NCI-H2171 (cell line): ENCODE measurements at places on chromosomes 12 and 14.

GRCh38 chr14:23284654-23285529 lies 1.0 kb downstream of the HOMEZ start:
- no peak for DNase-seq

GRCh38 chr14:71703477-71703876 lies 228.8 kb upstream of the RGS6 start:
- DNase-seq: peak; percentile 83

GRCh38 chr14:54256156-54256555 lies 140.7 kb upstream of the CDKN3 start:
- DNase-seq: no peak

GRCh38 chr14:77124345-77125280 lies 17.0 kb downstream of the ZDHHC22 start:
- DNase-seq: no peak

GRCh38 chr12:22797701-22798100 lies 172.7 kb downstream of the ETNK1 start:
- DNase-seq: no peak

GRCh38 chr14:94398182-94398479 lies 9.7 kb upstream of the SERPINA1 start:
- DNase-seq: no peak

DNA sequence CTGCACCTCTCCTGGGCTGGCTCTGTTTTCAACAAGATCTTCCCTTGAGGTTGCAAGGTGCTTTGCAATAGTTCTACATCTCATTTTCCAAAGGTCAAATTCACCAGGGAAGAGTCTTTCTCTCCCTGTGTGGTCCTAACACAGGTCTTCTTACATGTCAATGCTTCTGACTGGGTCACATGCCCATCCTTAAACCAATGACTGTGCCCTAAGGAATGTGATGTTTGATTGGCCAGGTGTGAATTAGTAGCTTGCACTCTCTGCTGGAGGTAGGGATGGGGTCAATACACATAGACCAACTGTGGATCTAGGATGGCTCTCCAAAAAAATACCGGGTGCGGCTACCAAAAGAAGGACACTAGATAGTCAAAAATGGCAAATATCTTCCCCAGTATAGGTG lies 19.9 kb upstream of the KCNK10 start:
- no peak for DNase-seq

- no peak for DNase-seq
These were observed 99.9 kb downstream of the PPM1H start for GRCh38 chr12:62834971-62835547.

GRCh38 chr14:73953731-73954130 lies 3.6 kb downstream of the COQ6 start:
- no peak for DNase-seq

- peak; percentile 88 for DNase-seq
These were observed 77.4 kb downstream of the SCARB1 start for GRCh38 chr12:124786061-124786964.

DNA sequence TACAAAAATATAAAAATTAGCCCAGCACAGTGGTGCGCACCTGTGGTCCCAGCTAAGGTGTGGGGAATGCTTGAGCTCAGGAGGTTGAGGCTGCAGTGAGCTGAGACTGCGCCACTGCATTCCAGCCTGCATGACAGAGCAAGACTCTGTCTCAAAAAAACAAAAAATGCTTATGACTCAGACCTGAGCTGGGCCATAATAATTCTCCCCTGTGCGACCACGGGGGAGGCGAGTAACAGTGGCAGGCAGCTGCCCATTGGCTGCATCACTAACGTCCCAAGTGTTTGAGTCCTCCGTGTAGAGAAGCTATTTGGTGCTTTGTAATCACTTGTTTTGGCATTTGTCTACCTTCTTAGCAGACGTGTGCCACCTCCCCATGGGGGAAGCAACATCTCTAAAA lies 24.9 kb downstream of the PSMC1 start:
- DNase-seq: no peak

GRCh38 chr12:63941879-63942278 lies 97.4 kb downstream of the SRGAP1 start:
- no peak for DNase-seq

- DNase-seq: no peak
These were observed 77.5 kb downstream of the TTC8 start for GRCh38 chr14:88901991-88902390.

DNA sequence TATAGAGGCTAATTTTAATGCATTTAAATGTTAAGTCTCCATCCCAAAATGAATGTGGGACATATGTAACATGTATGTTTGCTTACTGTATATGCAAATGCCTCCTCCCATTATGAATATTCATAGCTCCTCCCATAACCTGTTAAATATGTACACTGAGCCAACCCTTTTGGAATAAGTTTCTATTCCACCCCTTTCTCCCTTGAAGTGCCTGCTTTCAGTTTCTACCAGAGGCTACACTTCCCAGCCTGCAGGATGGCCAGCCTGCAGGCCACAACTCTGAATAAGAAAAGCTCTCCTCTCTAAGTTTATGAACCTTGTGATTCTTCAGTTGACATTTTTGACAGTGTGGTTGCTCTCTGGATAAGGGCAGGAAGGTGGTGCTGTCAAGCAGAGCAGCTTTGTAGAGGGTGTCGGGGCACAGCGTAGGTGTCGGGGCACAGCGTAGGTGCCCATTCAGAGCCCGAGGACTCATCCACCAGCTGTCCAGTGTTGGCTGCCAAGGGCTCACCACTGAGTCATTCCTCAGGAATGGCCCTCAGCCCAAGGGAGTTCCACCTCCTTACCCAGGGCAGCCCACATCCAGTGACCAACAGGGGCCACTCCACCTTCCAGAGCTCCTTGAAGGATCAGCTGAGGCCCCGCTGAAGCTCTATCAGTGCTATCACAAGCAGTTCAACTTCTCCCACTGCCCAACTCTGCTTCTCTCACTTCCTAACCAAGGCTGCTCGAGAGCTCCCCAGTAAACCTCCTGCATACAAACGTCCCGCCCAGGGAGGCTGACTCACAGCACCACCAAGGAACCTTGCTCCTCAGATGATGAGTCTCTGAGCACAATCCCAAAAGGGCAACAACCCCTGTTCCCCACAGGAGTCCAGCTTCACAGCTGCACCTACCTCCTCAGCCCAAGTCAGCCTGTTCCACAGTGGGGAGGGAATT lies 31.4 kb downstream of the VWF start:
- no peak for DNase-seq

DNA sequence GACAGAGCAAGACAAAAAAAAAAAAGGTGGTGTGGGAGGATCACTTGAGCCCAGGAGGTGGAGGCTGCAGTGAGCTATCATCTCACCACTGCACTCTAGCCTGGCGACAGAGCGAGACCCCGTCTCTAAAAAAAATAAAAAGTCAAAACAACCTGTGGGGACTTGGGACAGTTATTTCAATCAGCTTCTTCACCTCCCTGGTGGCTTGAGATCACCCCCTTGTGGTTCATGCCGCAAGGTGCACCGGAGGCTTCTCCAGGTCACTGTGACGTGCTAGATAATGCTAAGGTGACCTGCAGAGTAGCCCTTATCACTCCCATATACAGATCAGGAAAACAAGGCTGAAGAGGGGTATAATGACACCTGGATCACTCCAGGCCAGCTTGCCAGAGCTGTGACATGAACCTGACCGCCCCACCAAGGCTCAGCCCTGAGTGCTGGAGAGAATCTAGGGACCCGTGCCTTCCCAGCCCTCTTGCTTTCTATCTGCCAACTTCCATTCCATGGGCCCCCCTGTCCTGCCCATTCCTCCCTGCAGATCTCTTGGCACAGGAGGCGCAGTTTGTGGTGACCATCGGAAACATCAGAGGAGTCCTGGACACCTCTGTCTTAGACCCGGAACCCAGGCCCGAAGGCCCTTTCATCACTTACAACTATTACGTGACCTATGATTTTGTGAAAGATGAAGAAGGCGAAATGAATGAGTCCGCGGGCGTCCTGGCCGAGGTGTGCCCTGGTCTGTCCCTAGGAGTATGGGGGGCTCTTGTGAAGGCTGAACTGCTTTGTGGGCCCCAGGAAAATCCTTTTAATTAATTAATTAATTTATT lies 8.1 kb downstream of the LRRC43 start:
- DNase-seq: peak; percentile 32

- peak; percentile 30 for DNase-seq
These were observed 15.8 kb downstream of the PRKD1 start for GRCh38 chr14:29911810-29912209.

GRCh38 chr12:95099270-95099790 lies 25.9 kb upstream of the NR2C1 start:
- DNase-seq: no peak

GRCh38 chr12:121196902-121197301 lies 13.0 kb upstream of the P2RX4 start:
- no peak for DNase-seq

GRCh38 chr12:99111600-99111999 lies 466.5 kb downstream of the APAF1 start:
- peak; percentile 78 for DNase-seq

DNA sequence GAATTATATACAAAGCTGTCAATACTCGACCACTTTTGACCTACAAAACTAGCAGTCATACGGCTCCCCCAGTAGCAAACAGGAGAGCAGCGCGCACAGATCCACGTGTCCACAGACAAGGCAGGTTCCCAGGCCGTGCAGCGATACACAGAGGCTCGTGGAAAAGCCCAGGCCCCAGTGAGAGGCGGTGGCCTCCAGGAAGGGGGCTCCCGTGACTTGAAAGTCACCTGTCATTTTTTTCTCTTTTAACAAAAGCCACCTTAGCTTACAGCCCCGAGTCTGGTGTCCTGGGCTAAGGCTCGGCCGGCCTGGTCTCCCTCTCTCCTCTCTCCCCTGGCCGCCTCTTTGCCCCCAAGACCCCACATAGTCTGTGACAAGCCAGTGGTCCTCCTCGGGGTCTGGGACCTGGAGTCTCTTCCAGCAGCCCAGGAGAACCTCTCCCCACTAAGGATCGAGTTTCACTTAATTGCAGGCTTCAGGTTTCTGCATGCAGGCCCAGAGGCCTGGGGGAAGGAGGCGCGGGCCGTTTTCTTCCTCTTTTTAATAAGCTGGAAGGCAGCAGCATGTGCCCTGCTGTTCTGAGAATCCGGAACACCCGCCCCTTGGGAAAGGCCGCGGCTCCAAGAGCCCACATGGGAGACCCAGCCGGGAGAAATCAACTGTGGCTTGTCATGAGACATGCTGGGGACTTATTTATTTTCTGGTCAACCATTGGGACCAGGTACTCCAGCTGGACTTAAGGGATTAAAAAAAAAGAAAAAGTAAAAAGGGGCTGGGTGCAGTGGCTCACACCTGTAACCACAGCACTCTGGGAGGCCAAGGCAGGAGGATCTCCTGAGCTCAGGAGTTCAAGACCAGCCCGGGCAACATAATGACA lies 15.9 kb downstream of the NCOR2 start:
- peak; percentile 91 for DNase-seq

DNA sequence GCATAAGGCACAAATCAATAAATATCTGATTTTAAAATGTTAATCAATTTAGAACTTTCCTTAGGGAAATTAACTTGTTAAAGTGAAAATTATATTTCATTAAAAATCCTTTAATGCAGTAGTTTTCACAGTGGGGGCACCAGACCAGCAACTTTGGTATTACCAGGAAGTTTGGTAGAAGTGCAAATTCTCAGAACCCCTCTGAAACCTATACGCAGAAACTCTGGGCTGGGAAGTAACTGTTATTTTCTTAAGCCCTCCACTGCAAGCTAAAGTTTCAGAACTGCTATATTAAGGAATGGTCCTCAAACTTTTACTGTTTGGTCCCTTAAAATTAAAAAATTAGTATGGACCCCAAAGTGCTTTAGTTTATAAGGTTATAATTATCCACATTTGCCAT lies 35.7 kb downstream of the GNPTAB start:
- DNase-seq: no peak

GRCh38 chr12:19800884-19801283 lies 361.6 kb downstream of the AEBP2 start:
- DNase-seq: no peak

DNA sequence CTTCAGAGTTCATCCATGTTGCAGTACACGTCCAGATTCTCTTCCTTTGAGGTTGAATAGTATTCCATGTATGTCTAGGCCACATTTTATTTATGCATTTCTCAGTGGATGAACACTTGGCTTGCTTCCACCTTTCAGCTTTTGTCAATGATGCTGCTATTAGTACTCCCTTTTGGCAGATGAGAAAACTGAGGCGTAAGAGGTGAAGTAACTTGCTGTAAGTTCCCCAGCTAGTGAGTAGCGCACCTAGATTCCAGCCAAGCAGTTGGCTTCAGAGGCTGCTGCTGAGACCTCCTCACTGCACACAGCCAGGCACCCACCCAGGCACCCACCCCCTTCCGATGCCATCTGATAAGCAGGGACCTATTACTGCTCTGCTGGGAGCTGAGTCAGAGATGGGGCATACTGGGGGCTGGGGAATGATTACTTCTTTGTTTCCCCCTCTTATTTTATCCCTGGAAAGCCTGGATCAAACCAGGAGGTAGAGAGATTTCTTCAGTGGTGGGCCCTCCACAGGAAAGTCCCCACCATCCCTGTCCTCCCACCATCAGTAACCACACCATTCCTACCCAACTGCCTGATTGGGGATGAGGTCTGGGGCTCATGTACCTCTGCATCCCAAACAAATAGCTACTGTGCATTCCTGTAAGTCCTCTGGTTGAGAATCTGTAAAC lies 234.6 kb downstream of the PCNX1 start:
- DNase-seq: no peak

GRCh38 chr14:22601996-22602395 lies 3.9 kb downstream of the ABHD4 start:
- no peak for DNase-seq

DNA sequence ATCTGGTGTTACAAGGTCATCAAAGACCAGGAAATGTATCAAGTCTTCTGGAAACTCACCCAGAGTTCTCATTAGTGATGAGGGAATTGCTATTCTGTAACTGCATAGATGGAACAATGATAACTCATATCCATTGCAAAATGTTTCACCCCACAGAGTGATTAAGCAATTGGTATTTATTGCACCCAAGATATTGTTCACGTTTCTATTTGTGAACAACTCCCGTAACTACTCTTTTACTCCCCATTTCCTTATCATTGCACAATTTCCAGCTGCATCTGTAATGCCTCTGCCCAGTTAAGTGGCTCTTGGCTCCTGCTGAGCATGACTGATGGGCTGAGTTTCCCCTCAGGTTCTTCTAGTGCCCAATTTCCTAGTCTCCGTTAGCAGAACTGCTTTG lies 108.7 kb upstream of the PRICKLE1 start:
- DNase-seq: no peak

DNA sequence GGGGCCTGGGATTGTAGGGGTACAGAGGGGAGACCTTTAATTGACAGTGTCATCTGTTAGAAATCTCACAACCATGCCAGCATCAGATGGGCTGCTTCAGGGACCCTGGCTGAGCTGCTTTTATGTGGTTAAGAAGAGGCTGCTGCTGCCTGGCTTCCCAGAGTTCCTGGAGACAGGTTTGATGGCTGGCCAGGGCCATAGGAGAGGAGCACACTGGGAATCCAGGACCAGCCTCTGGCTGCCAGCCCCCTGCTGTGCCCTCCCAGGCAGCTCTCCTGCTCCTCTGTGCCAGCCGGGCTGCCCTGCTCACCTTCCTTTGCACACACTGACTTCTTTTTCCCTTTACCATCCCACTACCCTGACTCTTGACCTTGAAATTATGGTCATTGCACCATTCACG lies 507 bp upstream of the KRT73 start:
- no peak for DNase-seq
